Skin of body (tissue), 3 donors: ENCODE measurements at places on chromosomes 7 and 10.

DNA sequence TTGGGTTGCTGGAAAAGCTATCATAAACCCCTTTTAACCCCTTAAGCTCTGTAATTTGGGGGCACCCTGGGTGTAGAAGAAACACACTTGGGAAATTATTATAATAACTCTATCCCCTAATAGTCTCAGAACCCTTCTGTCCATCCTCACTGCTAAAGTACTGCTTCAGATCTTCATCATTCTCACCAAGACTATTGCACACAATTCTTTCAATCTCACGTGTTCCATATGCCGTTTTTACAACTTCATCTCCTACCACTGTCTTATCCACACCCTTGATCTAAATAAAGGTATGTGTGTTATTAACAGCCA, 15.8 kb downstream of the ANKRD22 start:
- DNase-seq: no peak

- DNase-seq: no peak
These were observed 664.0 kb downstream of the XPNPEP1 start for GRCh38 chr10:109259293-109259692.

DNA sequence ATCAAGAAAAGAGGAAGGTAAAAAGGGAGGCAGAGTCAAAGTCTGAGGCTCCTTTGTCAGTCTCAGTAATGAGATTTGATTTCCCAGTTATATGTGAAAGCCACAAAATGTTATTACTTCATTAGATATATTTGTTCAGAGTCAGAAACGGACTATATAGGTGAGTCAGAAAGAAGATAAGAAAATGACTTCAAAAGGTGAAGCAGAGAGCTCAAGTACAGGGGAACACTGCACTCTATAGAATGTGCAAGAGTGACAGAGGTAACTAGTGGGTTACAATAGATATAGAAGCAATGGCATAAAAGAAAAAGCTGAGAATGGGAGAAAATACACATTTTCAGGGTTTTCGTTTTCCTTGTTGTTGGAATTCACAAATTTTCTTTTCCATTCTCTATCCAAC, 43.3 kb downstream of the DGKB start:
- no peak for DNase-seq

DNA sequence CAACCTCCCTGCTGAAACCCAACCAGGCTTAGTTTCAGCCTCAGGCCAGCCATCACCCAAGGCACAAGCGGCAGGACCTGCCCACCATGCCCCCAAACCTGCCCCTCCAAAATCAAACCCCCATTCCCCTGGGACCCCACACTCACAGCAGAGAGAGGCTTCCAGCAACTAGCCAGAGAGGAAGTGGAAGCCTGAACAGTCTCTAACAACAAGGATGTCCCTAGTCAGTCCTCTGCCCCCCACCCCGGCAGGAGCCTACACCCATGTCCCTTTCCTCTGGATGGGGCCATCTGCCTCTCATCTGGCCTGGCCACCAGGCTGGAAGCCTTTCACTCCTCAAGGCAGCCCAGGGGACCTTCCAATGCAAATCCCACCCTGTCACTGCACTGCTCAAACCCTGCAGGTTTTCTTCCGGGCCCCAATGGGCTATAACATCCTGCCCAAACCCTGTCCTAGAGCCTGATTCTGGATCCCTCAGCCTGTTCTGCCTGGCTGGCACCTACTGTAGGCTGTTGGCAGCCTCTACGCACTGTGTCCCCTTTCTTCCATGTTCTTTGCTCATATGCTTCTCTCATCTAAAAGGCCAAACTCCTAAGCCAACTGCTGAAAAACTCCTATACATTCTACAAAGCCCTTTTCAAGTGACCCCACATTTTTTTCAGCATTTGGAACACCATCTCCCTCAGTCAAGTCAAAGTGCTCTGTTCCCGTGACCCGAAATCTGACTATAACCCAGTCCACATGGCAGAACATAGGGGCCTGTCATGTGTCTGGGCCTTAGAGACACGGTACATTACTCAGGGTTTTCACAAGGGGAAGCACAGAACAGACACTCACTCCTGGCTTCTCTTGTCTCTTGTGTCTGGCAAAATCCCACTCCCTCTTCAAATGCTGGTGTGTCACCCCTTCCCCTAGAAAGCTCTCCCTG, 253.3 kb downstream of the TNS3 start:
- DNase-seq: peak; percentile 85
